ENCODE measurements at places on chromosomes 1 and 21.

DNA sequence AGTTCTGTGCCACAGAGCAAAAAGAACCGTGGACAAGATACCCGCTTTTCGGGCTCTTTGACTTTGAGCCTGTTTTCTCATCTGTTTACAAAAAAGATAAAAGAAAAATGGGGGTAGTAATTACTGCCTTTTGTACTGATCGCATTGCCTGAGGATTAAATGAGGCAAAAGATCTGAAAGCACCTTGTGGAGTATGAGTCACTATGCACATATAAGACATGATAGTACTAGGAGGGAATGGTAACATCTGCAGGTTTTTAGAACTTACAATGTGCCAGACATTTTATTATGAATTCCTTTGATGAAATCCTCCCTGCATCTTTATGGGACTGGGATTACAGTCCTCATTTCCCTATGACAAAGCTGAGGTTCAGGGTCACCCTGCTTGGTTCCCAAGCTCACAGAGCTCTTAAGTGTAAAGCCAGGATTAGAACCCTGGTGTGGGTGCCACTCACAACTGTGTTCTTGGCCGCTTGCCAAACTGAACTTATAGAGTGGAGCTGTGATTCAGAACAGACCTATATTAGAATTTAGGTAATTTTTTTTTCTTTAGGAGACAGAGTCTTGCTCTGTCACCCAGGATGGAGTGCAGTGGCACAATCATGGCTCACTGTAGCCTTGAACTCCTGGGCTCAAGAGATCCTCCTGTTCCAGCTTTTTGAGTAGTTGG, 1.8 kb downstream of the DISC1 start:
- no peak for DNase-seq

GRCh38 chr1:67588178-67588855, 96.7 kb upstream of the GADD45A start:
- no peak for DNase-seq

DNA sequence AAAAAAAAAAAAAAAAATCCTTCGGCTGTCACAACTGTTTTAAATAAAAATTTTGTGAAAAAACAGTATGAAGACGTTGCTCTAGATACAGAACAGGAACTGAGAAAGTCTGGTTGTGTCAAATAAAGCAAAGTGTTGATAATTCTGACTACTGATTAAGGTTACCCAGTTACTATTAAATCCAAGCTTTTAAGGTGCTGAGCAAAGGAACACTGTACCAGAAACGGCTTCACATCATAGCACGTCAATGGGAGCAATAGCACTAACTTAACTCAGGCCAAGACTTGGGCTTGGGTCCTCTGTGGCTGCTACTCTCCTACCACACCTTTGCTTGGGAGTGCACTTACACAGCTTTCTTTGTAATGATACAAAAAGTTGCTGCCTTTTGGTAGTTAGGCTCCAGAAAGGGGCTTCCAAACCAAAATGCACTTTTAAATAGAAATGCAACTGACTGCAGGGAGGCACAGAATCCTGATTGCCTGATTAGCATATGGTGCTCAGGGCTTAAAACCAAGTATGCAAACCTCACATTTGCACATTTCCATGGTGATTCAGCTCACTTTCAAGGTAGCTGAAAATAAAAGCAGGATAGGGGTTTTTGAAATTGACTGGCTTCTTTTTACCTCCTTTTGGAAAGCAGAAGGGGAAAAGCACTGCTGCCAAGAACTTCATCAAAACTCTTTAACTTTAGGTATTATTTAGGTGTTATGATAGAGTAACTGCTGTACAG, 6.3 kb downstream of the MCL1 start:
- DNase-seq: no peak

DNA sequence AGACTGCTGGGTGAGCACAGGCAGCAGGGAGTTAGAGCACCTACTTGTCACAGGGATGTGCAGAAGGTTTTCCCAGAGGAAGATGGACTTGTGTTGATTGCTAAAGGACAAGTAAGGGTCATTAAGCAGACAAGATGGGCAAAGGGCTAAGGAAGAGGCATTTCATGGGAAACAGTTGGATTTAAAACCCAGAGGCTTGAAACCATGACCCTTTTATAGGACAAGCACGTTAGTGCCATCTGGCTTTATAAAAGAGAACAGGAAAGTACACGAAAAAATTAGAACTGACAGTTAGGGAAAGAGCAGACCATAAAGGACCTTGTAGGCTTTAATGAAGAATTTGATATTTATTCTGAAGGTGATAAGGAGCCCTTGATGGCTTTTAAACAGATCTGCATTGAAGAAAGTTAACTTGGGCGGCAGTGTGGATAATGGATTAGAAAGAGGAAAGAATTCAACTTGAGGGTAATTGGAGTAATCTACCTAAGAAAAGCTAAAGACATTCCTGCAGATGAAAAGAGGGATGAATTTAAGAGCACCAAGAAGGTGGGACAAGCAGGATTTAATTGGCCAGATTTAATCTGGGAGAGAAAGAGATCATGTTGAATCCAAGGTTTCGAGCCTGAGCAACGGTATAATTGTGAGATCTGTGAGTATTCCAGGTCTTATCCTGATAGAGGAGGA, 68.6 kb downstream of the ZC3H11B start:
- DNase-seq: no peak

DNA sequence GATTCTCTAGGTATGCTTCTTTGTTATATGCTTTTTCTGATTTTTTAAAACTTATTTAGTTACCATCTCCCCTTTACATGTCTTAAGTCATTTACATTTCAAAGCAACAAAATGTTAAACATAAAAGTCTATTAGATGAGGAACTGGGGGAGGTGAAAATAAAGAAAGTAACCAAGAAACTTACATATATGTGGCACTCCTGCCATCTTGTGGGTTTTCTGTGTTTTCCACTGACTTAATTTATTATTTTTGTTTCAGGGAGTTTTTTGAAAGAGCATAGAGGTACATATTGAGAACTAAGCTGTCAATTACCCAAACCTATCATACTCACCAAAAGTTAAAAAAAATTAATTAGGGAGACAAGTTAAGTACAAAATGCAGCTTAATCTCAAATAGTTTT, 1531.1 kb downstream of the MRPL39 start:
- DNase-seq: no peak

- DNase-seq: no peak
These were observed 72.0 kb downstream of the WARS2 start for GRCh38 chr1:119068427-119068826.

DNA sequence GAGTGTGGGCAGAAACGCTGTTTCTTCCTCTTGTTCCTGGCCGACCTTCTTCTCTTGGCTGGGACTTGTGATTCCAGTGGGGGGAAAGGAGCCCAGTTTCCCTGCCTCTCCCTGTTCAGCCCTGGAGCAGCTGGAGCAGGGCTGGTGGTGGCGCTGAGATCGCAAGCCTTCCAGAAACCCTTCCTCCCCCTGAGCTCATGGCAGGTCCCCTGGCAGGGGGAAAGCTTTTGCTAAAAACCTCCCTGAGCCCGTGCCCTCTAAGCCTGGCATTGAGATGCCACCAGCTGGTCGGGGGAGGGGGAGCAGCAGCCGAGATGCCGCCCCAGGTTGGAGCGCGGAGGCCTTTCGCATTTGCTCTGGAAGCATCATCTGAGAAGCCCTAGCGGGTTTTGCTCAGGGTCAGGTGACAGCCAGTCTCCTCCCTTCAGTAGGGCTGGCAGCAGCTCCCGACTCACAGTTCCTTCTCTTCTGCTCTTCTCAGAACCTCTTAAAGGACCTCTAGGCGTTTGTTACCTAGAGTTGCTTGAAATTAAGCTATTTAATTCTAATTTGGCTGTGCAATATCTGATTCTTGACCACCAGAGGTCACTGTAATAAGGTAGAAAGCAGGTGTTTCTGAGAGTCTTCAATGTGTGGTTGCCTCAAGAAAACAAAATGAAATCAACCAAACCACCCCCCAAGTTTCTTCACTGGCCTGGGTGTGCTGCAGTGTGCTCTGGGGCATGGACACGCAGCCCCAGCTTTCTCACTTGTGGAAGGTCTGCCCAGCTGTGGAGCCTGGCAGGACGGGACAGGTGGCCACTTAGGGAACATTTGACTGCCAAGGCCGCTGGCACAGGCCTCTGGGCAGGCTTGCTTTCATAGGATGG, 257.3 kb downstream of the CAMTA1 start:
- DNase-seq: no peak

DNA sequence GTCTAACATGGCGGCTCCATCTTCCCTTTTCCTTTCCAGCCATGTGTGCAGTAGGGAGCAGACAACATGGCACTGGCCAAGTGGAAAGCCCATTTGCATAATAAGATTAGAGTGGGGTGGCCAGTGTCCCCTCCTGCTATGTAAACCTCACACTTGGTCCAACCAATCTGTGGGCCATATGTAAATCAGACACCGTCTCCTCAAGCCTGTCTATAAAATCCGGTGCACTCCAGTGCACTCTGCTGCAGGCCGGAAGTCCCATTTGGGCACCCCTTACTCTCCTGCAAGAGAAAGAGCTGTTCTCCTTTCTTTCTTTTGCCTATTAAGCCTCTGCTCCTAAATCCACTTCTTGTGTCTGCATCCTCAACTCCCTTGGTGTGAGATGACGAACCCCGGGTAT, 44.1 kb downstream of the OLFML3 start:
- DNase-seq: no peak

DNA sequence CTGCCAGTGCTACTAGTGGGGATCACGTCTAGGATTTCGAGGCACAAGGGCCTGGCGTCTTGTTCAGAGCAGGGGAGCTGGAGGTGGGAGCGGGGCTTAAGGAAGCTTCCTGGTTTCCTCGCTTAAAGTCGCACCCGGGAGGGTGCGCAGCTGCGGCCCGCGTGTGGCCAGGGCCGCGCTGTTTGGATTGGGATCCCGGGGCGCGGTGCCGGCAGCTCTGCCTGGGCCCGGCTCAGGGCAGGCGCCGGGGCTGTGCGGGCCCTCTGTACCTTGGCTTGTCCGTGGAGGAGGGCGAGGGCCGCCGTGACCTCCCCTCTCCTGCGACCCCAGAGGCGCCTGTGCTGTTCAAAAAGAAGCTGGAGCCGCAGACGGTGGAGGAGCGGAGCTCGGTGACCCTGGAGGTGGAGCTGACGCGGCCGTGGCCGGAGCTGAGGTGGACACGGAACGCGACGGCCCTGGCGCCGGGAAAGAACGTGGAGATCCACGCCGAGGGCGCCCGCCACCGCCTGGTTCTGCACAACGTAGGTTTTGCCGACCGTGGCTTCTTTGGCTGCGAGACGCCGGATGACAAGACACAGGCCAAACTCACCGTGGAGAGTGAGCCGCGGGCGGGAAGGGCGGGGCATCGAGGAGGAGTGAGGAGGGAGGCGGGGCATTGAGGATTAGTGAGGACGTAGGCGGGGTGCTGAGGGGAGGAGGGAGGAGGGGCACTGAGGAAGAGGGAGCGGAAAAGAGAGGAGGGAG, 67.8 kb downstream of the OBSCN start:
- peak; percentile 76 for DNase-seq

GRCh38 chr1:95118067-95118499, 928 bp downstream of the TLCD4 start:
- no peak for DNase-seq

GRCh38 chr1:61604684-61605083, 120.3 kb downstream of the TM2D1 start:
- DNase-seq: no peak

DNA sequence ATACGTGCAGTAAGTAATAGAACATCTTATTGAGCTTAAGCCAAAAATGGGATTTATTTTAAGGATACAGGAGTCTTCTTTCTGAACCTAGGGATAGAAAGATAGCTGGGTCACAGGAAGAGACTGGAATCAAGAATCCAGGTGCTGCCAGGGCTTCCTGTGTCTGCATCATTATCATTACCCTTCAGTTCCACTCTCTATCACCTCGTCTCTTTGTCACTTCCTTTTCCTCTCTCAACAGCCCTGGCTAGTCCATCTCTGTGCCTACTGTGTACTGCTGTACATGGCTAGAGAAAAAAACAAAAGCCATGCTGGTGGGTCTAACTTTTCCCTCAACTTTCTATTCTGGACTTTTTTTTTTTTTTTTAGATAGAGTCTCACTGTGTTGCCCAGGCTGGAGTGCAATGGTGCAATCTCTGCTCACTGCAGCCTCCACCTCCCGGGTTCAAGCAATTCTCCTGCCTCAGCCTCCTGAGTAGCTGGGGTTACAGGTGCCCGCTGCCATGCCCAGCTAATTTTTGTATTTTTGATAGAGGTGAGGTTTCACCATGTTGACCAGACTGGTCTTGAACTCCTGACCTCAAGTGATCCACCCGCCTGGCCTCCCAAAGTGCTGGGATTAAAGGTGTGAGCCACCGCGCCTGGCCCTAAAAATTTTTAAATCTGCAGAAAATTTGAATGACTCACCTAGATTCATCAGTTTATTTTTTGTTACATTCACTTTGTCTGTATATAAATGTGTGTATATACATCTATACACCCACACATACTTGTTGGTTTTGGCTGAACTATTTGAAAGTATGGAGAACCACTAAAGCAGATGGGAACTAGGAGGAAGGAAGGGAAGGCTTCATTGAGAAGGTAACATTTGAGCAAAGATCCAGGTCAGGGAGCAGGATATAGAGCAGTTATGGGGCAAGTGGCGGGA, 31.9 kb downstream of the UBE4B start:
- DNase-seq: no peak

DNA sequence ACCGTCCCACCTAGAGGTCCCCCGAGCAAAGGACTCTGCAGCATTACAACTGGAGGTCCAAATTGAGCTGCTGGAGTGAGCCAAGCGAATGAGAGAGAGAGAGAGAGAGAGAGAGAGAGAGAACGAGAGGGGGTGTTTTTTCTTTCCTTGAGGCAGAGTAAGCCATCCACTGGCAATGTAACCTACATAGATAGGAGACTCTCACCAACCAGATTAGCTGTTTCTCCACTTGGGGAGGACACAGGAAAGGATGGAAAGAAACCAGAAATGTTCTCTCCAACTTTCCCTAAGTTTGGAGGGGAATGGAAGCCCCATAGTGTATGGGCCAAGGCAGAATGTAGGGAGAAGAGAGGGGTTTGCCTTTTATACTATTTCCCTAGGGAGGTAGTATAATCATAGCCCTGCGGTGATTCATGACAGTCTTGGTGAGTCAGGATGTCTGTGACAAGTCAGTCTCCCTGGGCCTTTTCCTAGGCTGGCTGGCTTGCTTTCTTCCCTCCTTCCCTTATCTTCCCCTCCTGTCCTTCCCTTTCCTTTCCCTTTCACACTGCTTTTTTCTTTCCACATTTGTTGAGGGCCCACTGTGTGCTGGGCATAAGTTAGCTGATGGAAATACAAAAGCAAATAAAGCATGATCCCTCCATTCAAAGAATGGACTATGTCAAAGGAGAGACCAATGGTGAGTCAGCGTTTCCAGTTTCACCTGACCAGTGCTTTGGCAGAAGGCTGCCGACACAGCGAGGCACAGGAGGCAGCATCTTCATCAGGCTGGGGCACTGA, 7.1 kb downstream of the FNDC7 start:
- DNase-seq: no peak

- no peak for DNase-seq
These were observed 40.8 kb downstream of the DSTYK start for GRCh38 chr1:205170532-205171269.

- DNase-seq: no peak
These were observed 126.8 kb upstream of the DEPDC1 start for GRCh38 chr1:68623700-68624099.

Measured in stimulated activated CD8-positive, alpha-beta memory T cell treated with anti-CD3 and anti-CD28 coated beads, Interleukin-2, amount 100 ng/mL, for 1 hour (primary cell).